NCI-H1436 (cell line): ENCODE measurements at places on chromosomes 1 and 21.

DNA sequence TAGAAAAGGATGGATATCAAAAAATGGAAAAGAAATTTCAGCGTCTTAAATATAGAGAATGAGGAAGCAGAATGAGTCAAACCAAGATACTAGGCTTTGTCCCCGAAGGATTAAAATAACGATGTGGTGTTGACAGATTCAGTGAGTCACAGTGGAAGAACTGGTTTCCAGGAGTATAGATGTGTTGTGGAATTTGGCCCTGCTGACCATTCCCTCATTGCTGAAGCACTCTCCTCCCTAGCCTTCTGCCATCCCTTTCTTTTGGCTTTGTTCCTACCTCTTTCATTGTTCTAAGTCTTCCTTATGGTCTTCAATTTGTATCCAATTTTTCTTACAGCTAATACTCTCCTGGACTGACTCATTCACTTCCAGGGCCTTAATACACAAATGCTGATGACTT, 23.1 kb upstream of the USP25 start:
- DNase-seq, result no peak

DNA sequence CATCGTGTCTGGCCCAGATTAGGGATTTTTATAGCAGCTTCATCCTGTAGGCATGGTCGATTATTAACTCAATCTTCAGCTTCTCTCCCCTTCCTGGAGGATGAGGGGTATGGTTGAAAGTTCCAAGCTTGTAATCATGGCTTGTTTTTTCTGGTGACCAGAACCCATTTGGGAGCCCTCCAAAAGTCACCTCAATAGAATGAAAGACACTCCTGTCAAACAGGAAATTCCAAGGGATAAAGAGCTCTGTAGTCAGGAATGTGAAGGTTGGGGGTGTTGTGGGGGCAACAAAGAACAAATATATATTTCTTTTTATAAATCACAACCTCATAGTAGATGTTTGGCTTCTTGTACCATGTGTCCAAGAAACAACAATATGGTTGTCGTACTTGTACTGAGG, 212.7 kb upstream of the ESRRG start:
- DNase-seq, result no peak

GRCh38 chr1:107776900-107777663, 187.9 kb downstream of the VAV3 start:
- DNase-seq, result peak; percentile 28

DNA sequence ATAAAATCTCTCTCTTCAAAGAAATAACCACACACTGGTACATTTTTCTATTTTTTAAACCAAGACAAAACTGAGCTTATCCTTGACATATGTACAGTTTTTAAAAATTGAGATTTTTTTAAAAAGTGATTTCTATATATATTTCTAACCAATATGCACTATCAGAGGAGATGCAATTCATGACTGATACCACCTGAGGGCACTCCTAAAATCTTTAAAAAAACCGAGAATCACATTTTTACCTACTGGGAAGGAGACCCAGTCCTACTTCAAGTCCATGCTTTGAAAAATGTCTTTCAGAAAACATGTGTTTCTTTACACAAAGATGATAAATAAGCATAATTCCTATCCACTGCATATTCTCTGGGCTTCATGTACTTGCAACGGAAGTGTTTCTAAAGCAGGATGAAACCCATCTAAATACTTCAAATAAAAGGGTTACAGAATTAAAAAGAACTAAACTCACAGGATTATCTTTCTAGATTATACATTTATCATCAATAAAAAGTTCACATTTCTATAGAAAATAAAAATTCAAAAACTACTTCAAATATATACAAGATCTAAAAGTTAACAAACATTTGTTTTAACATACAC, 98.6 kb downstream of the ENAH start:
- no peak for DNase-seq

DNA sequence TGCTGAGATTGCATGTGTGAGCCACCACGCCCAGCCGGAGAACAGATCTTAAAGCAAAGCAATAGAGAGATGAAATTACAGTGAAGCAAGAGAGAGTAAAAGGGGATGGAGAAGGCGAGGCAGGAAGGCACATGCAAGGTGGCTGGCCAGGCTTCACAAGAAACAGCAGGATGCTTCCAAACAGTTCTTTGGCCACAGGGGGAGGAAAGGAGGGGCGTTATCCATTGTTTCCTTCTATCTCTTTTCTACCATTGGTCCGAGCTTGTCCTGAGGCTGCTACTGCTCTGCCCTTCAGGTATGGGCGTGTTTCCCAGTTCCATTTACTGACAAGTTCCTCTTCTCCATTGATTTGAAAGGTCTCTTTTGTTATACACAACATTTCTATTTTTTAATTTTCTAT, 33.7 kb upstream of the PARP1 start:
- no peak for DNase-seq

GRCh38 chr1:116760487-116760886, 6.3 kb downstream of the CD2 start:
- DNase-seq, result no peak

DNA sequence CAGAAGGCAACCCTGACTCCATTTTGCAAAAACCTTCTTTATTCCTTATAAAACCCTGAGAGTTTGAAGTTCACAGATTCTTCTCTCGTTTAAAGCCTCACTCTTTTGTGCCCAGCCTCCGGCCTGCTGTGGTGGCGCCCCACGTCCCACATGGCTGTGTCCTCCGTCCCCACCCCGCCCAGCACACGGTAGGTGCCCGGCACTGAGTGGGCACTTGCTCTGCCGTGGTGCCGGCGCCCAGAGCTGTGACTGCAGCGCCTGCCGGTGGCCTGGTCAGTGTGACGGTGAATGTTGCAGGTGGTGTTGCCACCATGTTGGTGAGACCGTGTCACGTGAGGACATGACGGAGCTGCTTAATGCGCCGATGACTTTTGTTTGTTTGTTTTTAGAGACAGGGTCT, 9.4 kb downstream of the ATAD3A start:
- no peak for DNase-seq

GRCh38 chr1:6025269-6026094, 20.2 kb upstream of the KCNAB2 start:
- DNase-seq, result no peak

- no peak for DNase-seq
These were observed 27.3 kb downstream of the PRDM16 start for GRCh38 chr1:3096345-3096744.

GRCh38 chr1:23118407-23118806, 50.2 kb downstream of the LUZP1 start:
- no peak for DNase-seq

DNA sequence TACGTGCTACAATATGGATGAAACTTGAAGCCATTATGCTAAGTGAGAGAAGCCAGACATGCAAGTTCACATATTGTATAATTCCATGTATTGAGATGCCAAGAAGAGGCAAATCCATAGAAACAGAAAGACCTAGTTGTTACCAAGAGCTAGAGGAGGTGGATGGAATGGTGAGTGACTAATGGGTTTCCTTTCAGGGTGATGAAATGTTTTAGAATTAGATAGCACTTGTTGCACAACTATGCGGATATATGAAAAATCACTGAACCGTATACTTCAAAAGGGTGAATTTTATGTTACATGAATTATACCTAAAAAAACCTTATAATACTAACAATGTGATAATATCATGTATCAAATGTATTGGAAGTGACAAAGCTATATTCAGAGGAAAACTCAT, 18.1 kb downstream of the EPHA10 start:
- no peak for DNase-seq

- no peak for DNase-seq
These were observed 9.5 kb downstream of the RER1 start for GRCh38 chr1:2400950-2401649.

- no peak for DNase-seq
These were observed 199.2 kb downstream of the ROR1 start for GRCh38 chr1:63973005-63973419.

DNA sequence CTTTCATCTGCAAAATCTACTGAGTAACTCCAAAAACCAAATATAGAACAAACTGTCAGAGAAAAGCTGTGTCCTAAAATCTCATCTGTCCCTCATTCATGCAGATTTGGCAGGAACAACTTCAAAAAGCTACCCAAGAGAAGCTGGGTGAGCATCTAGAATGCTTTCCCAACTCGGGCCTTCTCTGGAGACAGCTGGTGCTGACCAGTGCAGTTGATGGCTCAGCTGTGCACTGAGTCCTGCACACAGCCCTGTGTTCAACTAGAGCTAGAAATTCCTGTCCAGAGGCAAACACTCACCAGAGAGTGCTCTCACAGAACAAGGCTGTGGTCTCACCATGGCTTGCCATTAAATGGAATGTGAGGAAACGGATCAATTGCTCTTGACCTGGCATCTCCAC, 202.8 kb downstream of the ASTN1 start:
- no peak for DNase-seq

GRCh38 chr1:79827446-79827845, 820.9 kb upstream of the ADGRL4 start:
- no peak for DNase-seq

DNA sequence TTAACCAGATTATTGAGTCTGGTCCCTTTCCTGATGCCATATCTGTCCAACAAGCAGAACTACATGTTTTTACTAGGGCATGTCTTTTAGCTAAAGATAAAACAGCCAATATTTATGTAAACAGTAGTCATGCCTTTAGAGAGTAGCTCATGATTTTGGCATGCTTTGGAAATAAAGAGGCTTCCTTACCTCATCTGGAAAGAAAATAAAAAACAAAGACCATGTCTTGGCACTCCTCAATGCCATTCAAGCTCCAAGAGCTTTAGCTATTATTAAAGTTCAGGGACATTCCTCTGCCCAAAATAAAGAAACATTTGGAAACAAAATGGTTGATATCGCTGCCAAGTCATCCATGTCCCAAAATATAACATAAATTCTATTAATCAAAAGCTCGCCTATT, 202.4 kb downstream of the URB2 start:
- DNase-seq, result no peak

DNA sequence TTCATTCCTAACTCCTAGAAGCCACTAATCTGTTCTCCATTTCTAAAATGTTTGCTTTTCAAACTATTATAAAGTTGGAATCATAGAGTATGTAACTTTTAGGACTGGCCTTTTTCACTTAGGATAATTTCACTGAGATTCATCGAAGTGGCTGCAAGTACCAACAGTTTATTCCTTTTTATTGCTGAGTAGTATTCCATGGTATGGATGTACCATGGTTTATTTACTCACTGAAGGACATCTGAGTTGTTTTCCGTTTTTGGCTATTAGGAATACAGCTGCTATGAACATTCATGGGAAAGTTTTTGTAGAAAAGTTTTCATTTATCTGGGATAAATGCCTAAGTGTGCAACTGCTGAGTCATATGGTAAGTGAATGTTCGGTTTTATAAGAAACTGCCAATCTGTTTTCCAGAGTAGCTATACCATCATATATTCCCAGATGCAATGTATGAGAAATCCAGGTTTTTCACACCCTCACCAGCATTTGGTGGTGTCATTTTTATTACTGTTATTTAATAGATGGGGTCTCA, 66.3 kb downstream of the SLC27A3 start:
- DNase-seq, result no peak

- DNase-seq, result peak; percentile 21
These were observed 26.8 kb downstream of the SLC1A7 start for GRCh38 chr1:53115403-53116306.

DNA sequence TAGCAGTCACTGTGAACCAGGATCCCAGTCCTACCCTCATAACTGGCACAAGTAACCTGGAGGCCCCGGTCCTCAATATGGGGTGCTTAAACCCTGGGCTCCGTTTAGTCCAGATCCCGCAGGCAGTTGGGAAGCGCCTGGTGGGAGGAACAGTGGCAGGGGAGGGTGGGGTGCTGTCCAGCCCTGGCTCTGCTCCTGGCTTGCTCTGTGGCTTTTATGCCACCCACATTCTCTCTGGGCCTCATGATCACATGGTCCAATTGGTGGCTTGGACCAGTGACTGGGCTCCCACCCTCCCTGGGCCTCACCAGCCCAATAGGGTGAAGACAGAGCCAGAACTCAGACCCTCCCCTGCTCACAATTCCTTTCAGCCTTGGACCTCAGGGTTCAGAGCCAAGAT, 2.9 kb downstream of the CD164L2 start:
- DNase-seq, result no peak

- no peak for DNase-seq
These were observed 187.8 kb downstream of the BRINP3 start for GRCh38 chr1:190289897-190290296.

- DNase-seq, result no peak
These were observed 131.9 kb upstream of the LYPLAL1 start for GRCh38 chr1:219041818-219042217.
